ENCODE measurements at places on chromosomes 5 and 9.

- no peak for DNase-seq
These were observed 15.8 kb downstream of the NEK6 start for GRCh38 chr9:124273427-124274160.

GRCh38 chr9:105064248-105065097, 136.5 kb upstream of the ABCA1 start:
- no peak for DNase-seq

GRCh38 chr5:5039918-5040317, 100.2 kb upstream of the ADAMTS16 start:
- no peak for DNase-seq

GRCh38 chr5:176725521-176726280, 78.4 kb downstream of the TSPAN17 start:
- no peak for DNase-seq

DNA sequence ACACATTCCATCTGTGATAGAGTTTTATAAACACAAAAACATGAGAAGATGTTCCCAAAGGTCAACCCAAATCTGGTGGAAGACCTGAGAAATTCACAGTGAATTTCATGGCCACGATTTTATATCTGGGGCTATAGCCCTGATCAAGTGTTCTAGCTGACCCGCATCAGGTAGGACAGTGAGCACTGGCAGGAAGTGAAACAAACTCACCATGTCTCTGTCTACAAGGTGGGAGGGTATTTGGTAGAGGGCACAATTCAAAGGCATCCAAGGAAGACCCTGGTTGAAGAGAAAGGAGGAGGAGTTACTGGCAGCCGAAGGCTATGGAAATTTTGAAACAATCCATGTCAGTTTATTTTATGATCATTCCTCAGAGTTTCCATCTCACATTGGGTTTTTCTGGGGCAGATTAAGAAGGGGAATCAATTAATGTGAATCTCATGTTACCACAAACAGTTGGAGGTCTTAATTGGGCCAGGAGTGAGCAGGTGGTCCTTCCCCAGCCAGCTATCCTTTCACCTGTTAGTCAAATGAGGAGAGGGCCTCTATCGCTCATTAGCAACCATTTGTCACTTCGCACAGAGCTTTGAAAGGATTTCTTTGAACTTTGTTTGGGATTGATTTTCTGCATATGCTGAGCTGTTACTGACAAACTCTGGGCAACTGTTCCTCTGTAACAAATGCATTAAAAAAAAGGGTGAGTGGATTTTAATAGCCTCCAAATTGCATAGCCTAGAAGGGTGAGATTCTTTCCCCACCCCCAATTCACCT, 612.0 kb upstream of the CLINT1 start:
- no peak for DNase-seq

- no peak for DNase-seq
These were observed 113.2 kb downstream of the SLC25A46 start for GRCh38 chr5:110852053-110852452.

DNA sequence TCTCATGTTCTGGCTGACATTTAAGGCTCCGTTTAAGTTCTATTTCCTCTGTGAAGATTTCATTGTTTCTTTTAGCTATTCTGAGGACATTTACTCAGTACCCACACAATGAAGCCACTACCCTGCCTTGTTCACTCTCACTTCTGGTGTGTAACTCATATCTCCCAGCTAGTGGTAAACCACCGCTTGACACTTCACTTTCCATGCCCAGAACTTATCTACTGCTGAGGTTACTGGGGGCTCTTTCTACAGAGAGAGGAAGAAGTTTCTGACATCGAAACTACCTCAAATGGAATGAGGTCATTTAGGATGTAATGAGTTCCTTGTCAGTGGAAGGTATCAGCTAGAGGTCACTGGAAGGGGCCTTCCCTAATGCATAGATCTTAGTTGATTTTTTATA, 501.5 kb downstream of the DMAC1 start:
- peak; percentile 72 for DNase-seq

DNA sequence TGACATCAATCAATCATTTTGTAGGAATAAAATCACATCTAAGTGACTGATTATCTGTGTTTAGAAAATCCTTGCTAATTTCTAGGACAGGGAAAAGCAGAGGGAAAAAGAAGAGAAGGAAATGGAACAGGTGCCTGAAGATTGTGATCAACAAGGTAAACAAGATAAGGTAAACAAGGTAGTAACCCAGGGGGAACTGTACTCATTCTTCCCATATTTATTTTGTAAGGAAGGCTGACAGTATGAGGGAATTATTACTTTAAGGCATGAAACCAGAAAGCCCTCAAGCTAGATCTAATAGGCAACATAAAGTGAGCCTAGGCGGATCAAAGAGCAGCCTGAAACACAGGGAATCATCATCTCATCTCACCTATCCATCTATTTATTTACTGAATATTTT, 231.1 kb downstream of the MLLT3 start:
- no peak for DNase-seq

DNA sequence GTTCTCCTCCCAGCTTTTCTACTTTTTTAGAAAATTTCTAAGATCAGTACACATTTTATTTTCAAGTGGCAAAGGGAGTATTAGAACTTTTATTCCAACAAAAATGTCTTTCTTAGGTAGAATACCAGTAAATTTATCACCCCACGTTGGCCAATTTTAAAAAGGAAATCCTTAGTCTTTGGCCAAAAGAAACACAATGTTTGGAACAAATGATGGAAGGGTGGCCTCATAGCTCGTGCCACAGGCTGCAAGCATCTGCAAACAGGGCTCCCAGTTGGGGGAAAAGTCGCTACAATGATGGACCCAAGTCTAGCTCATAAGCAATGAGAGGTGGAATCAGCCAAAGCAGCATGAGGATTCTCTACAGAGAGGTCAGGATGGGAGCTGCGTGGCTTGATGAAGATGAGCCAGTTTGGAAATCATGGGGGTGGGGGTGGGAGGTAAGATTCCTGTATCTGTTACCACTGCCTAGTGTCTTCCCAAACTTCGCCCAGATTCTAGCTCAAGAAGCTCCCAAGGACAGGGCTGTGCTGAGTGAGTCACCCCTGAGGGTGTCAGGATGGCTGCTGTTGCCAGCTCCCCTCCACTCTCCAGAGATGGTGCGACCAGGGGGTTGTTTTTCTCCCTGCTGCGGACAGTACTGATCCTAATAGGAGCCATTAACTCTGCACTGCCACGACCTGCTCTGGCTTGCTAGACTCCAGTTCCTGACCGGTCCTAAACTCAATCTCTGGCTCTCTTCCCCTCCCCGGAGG, 75.6 kb downstream of the DCP2 start:
- DNase-seq = no peak

GRCh38 chr9:95102001-95102433, 215.5 kb downstream of the FANCC start:
- no peak for DNase-seq
